ENCODE measurements at places on chromosomes 2 and 18.

GRCh38 chr18:47802802-47803201, 127.7 kb downstream of the SMAD2 start:
- DNase-seq = no peak

DNA sequence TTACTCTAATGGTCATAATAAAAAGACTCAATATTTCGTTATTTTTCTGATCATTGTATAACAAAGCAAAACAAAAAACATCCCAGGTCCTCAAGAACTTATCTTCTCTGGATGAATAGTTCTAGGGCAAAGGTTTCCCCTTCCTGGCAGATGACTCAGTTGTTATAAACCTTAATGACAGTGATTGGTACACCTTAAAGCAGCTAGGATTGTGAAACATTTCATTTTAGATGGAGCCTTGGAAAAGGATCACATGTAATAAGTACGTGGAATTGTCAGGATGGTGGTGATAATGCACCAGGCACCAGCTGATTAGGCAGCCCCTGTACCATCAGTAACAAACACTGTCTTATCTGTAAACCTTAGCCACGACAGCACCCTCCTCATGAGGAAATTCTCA, 47.2 kb downstream of the MEP1B start:
- no peak for DNase-seq

GRCh38 chr18:25230658-25231326, 121.2 kb downstream of the ZNF521 start:
- DNase-seq = no peak

- DNase-seq = no peak
Observed at GRCh38 chr2:44459739-44460138, 98.0 kb downstream of the CAMKMT start.

- no peak for DNase-seq
Observed at GRCh38 chr2:132975193-132976105, 305.4 kb upstream of the LYPD1 start.

GRCh38 chr2:208552943-208553342, 146.4 kb downstream of the PTH2R start:
- no peak for DNase-seq

DNA sequence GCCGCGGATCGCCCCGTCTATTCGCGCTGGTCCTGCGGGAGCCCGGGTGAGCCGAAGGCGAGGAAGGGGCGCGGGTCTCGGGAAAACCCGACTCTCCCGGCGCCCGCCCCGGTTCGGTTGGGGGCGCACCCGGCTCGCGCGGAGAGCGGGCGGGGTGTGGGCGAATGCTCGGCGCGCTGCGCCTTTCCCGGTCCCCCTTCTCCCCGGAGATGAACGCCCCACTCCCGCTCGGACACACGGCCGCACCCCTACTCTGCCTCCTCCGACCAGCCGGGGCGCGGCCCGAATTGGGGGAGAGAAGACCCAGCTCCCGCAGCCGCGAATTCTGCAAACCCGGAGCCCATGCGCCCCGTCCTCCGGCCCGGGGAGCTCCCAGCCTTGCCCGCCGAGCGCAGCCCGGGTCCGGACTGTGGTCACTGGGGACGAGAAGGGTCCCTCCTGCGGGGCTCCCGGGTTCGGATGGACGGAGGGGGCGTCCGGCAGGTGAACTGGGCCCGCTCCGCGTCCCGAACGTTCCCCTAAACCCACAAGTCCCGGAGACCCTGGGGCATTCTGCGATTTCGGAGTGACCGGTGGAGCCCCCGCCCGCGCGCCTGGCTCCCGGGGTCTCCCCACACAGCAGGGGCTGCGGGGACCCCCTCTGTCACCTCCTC, 734 bp downstream of the KCNG2 start:
- no peak for DNase-seq

GRCh38 chr2:150028322-150028721, 440.7 kb upstream of the MMADHC start:
- no peak for DNase-seq

- no peak for DNase-seq
Observed at GRCh38 chr18:74457043-74457724, at the start of gene DIPK1C. Gene DIPK1C, minus strand, starts transcription at chr18:74457308. Its CDS starts 49 bp downstream, at chr18:74457259.

DNA sequence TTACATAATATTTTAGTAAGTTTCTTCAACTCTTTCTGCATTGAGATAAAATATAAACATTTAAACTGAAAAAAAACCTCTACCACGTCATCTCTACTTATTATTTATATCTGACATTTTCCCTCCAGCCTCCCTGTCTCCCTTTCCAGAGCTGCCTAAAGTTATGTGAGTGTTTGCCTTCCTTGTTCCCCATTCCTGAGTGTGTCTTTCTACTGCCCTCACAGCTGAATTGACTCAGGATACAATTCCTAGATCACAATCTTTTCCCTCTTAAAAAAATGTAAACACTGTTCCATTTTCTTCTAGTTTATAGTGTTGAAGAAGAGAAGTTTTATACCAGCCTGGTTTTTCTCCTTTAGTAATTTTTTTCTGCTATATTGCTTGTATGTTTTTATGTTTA, 5.3 kb downstream of the TRPM8 start:
- DNase-seq = no peak

GRCh38 chr2:108244667-108245414, 5.1 kb downstream of the SULT1C3 start:
- no peak for DNase-seq

- DNase-seq = no peak
Observed at GRCh38 chr2:46193356-46193755, 103.9 kb upstream of the EPAS1 start.

DNA sequence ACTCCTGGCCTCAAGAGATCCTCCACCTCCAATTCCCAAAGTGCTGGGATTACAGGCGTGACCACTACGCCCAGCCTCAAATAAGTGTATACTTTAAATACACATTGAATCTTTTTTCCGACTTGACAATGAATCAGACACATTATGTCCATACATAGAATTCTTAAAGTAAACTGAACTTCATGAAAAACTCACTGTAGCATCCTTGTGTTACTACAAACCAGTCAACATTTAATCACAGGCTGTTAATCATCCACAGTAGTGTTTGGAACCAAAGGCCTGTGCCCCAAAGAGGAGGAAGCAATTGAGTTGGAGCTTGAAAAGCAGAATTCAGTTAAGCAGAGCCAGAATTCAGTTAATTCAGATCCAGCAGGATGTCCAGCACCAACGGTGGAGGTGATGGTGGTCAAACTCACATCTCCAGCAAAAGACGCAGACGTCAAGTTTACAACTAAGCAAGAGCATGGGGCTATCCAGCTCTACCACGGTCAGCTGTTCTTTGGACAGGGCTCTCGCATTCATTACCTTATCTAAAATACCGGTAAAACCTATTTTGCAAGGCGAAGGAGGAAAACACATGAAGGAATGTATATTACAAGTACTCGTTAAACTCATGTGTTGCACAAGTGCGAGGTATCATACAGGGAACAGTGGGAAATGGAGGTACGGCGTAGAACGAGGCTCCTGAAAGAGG, 1.2 kb downstream of the SLC39A6 start:
- DNase-seq = no peak

DNA sequence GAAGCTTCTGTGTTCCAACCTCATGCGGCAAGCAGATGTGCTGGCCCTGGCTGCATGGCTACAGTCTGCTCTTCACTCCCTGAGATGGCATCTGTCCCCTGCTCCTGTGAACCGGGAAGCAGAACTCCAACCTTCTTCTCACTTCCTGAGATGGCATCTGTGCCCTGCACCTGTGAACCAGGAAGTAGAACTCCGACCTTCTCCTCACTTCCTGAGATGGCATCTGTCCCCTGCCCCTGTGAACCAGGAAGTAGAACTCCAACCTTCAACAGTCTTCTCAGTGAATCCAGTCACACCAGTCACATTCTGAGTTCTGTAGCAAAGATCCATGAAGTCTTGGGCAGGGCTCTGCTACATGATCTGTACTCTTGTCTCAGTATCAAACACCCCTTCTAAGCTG, 887.2 kb upstream of the KLHL29 start:
- DNase-seq = no peak

GRCh38 chr18:55845221-55845620, 257.2 kb upstream of the TCF4 start:
- no peak for DNase-seq

GRCh38 chr2:138997346-138997745, 217.2 kb upstream of the NXPH2 start:
- no peak for DNase-seq

Data from SJSA1 (cell line).